NCI-H2029 treated with DMSO at 0.1 percent for 48 hours (cell line): ENCODE measurements at places on chromosomes 7 and 10.
A peak's percentile ranks its signal among the peaks of the same experiment; 100 is the strongest.

DNA sequence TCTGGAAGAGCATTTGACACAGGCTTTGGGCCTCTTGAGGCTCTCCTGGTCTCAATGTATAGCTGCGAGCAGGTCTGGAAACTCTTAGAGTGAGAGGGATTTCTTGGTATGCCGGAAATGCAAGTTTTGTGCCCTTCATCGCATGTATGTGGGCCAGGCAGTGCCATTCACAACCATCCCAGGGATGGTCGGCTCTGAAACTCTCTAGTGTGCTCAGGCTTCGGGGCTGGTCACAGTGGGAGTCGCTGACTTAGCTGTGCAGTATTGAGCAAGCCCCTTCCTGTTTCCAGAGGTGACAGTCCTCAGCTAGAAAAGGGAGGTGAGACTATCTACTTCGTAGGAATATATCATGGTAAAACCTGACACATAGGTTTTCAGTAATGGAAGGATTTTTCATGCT lies 2.0 kb upstream of the AOAH start:
- DNase-seq = no peak

GRCh38 chr7:44293561-44294324 lies 31.7 kb downstream of the CAMK2B start:
- no peak for DNase-seq

GRCh38 chr7:96654630-96655188 lies 54.9 kb downstream of the SEM1 start:
- peak; percentile 93 for DNase-seq

GRCh38 chr10:114206902-114207301 lies 27.7 kb downstream of the TDRD1 start:
- DNase-seq = no peak

DNA sequence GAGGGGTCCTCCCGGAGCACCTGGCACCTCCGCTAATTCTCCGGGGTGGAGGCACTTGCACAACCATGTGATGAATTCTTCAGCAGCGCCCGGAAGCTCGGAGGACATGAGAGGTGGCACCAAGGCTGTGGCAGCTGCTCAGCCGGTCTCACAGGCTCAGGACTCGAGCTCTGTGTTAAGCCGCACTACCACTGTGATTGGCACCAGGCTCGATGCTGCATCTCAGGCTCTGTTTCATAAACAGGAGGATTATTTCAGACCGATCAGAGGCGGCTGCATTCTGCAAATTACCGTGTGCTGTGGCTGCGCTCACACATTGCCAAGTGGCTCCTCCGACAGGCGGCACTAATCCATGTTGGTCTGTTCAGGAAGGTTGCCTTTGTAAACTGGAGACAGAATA lies 495.2 kb downstream of the DNAJB6 start:
- DNase-seq = no peak

DNA sequence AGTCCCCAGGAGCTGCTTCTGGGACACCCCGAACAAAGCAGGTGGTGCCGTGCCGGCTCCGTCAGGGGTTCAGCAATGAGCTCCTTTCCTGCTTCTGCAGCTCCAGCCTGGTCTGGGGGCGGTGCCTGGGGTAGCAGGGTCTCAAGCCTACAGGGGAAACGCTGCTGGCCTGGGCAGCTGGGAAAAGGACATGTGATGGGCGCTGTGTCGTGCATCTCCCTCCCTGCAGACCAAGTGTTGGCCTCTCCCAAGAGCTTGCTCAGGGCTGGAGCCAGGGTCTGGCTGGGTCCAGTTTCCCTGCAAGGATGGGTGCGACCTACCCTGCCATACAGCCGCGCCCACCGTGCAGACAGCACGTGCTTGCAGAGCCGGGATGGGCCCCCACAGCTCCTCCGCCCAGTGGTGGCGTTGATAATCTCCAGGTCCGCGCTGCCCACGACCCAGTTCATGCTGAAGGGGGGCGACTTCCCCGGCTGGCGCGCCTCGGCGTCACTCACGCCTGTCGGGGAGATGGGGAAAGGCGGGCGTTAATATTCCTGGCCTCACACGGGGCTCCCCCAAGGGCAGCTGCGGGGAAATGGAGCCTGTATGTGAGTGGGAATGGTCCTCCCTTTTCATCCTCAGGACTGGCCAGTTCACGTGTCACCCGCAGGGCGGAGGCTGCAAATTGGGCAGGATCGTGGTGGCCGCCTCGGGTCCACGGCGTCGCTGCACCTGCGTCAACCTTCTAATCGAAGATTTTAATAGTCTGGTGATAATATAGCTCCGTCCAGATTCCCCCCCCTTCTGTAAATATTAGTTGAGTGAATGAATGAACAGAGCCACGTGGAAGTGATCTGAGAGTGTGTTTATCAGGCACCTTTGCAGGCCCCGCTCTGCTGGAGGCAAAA lies 128.6 kb downstream of the WDR37 start:
- DNase-seq = no peak

- no peak for DNase-seq
These were observed 35.8 kb downstream of the CREB3L2 start for GRCh38 chr7:137965942-137966640.

DNA sequence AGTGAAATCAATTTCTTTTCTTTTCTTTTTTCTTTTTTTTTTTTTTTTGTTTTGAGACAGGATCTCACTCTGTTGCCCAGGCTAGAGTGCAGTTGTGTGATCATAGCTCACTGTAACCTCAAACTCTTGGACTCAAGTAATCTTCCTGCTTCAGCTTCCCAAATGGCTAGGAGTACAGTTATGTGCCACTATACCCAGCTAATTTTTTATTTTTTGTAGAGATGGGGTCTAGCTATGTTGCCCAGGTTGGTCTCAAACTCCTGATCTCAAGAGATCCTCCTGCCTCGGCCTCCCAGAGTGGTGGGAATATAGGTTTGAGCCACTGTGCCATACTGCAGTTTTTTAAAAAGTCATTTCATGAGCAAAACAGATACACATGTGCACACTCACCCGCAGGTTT lies 79.8 kb downstream of the ANK3 start:
- DNase-seq = no peak

- no peak for DNase-seq
These were observed 101.2 kb upstream of the PDGFA start for GRCh38 chr7:620885-621284.
